ENCODE measurements at places on chromosomes 5 and 9.

DNA sequence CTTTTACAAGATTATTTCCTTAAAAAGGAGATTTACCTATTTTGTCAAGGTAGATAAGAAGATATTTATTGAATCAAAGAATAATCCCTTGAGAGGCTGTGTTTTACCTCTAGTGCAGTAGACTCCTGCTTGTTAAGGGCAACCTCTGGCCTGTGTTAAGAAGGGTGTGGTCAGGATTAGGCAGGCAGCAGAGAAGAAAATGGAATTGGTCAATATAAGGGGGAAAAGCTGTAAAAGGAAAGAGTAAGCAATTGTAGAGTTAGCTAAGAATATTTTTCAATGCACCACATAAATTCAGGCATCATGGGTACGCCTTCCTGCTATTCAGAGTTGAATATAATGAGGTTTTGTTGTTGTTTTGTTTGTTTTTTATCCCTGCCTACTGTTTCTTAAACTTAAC, 6.2 kb downstream of the CCDC125 start:
- no peak for DNase-seq

- no peak for DNase-seq
Observed at GRCh38 chr5:96242571-96242970, 190.5 kb downstream of the PCSK1 start.

GRCh38 chr9:130089141-130089540, 35.4 kb downstream of the GPR107 start:
- DNase-seq, result no peak

- DNase-seq, result no peak
Observed at GRCh38 chr5:56757077-56757476, 58.3 kb upstream of the MAP3K1 start.

DNA sequence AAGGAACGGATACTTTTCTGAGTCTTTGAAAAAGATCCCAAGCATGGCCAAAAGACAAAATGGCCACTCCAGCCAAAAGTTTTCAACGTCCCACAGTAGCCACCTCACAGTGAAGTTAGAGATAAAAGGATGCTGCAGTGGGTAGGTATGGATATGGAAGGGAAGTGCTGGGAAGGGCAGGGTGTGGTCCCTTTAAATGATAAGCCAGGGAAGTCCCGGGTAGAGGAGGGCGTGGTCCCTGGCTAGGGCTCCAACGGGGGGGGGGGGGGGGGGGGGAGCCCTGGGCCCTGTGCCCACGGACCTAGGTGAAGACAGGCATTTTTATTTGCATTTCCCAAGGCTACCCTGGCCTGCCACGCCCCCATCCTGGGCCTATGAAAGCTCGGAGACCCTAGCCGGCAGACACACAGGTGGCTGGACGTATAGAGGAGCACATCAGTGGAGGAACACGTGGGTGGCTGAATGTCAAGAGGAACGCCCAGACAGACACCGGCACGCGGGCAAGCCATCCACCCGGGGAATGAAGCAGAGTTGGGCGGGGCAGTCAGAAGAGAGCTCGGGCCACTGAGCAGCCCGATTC, 306.7 kb downstream of the NFIB start:
- DNase-seq, result no peak

GRCh38 chr5:44714871-44715561, 93.7 kb upstream of the MRPS30 start:
- no peak for DNase-seq

DNA sequence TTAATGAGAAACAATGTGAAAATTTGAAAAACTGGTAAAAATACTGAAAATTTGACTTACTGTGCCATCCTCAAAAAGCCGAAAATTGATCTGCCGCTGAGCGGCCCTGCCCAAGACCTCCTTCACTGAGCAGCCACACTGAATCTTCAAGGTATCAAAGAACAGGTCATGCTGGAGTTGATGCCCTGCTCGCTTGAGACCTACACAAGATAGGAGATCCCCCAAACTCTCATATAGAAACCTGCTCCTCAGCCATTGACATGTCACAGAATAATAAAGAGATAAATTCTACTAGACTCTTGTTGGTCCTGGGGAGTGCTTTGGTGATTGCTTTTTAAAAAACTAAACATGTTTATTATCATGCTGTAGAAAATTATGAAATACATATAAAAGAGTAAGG, 52.7 kb downstream of the GLDC start:
- no peak for DNase-seq

DNA sequence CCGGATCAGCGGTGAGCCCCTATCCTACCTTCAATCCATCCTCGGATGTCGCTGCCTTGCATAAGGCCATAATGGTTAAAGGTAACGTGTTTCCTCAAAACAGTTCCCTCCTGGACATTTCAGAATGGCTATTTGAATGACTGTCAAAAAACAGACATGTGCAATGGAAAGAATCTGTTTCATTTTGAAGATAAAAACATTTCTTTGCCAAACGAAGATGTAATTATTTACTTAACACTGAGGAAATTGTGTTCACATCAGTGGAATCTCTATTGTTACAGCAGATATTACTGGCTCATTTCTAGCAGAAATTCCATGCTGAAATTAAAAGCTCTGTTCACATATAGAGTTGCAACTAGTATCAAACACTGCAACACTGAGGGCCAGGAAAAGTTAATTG, 7.1 kb downstream of the ANXA1 start:
- no peak for DNase-seq
